ENCODE measurements at places on chromosomes 5 and 9. TPM values are rescaled to one million over a fixed set of nuclear protein-coding genes. Genes with fewer than 3 reads are reported as not detected.

GRCh38 chr5:67496051-67496450 lies 299.5 kb upstream of the CD180 start:
- DNase-seq = no peak

NEUROG1 gene
- not detected for total RNA-seq

DNA sequence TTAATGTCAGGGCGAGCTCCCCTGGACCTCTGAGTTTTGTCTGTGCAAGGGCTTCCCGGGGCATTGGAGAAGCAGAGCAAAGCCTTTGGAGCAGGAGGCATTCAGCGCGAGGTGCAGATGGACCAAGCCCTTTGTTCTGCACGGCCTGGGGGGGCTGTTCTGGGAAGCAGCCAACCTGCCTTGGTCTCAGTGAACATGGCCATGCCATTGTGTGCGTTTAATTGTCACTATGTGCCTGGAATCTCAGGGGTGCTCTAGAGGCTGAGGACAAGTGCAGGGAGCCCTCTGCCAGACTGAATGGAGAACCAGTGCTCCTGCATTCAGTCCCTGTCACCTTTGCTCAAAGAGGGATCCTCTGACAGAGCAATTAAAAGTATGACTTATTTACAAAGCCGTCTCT lies 329.4 kb downstream of the IRX1 start:
- DNase-seq = no peak

CA9 gene
- not detected for total RNA-seq

DNA sequence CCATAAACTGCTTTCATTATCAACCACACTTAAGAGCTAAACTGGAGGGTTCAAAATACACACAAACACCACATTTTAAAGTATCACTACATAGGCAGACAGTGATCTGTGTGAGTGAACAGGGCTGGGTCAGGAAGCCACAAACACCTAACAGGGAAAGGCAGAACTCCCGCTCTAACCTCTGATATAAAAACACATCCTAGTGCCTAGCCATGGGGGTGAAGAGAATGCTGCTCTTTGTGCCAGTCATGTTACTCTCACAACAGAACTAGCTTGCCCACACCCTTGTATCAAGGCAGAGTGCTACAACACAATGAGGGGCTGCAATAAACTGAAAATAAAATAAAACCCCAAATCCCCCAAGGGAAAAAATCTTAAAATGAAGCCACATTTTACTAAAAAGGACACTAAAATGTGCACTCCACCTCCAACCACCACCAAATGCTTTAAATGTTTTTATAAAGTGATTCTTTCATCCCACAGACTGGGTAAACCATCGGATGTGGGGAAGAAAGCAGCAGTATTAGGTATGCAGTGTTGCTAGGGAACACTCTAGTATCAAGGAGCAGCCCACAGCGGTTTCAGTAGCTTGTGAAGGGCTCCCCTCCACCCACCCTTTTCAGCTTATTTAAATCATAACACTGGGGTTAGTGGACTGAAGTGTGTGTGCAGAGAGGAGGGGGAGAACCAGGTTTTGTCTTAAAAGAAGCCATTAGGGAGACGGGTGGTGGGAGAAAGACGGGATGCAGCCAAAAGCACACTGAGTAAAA lies 64.5 kb downstream of the TMEM161B start:
- DNase-seq = no peak

- DNase-seq = no peak
Measured at GRCh38 chr9:95171001-95171400, 146.5 kb downstream of the FANCC start.

DNA sequence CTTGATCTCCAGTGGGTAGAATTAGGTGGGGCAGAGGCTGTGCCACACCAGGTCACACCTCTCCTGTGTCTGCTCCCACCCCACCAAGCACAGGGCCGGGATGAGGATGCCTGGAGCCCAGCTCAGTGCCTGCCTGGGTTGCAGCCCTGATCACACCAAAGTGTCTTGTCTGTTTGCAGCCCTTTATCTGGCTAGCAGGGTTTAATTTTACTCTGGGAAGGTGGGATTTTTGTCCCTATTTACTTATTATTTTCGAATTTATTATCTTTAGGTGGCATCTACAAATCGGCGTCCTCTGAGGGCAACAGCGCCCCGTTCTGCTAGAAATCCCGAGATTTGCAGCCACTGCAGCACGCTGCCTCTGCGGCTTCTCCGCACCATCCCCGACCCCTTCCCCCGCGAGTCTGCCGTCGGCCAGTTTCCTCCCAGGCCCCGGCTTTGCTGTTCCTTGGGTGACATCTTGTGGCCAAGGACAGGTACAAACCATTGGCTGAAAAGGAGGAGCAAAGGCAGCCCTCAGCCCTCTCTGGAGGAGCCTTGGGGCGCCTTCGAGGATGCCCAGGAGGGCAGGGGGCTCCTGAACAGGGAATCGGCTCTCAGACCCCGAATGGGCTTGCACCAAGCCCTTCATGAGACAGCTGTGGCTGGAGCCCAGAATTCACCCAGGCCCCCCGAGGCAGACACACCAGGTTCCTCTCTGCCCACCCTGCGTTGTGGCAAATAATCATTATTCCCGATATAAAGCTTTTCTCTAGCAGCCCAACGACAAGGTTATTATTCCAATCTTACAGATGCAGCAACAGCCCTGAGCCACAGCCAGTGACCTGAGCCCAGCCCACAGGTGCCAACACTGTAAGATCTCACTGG lies 113.0 kb downstream of the GAPVD1 start:
- DNase-seq = peak; percentile 78

GRCh38 chr9:89803403-89803802 lies 198.6 kb downstream of the GADD45G start:
- DNase-seq = no peak

Measured in sciatic nerve (tissue), 2 donors.